Foreskin keratinocyte (primary cell): ENCODE measurements at places on chromosomes 6 and 20. TPM values are rescaled to one million over a fixed set of nuclear protein-coding genes. Genes with fewer than 3 reads are reported as not detected.

- DNase-seq = no peak
These were observed 10.9 kb downstream of the ZSCAN9 start for GRCh38 chr6:28235912-28236452.

GRCh38 chr6:43702534-43703440 is 15.2 kb upstream of the MRPS18A start:
- peak; percentile 86 for DNase-seq

GRCh38 chr6:85132091-85132490 is 317.8 kb upstream of the NT5E start:
- no peak for DNase-seq

GRCh38 chr6:72246926-72247325 is 360.6 kb downstream of the RIMS1 start:
- no peak for DNase-seq

GRCh38 chr6:11584244-11584643 is 46.7 kb downstream of the TMEM170B start:
- no peak for DNase-seq

- DNase-seq = no peak
These were observed at the start of gene ELOVL2 for GRCh38 chr6:11043961-11044711. ELOVL2 (minus strand) TSS chr6:11044305; CDS start chr6:11044230, 75 bp downstream.

The KLC4 gene
- 9.0 and 10.7 TPM in 2 replicates for polyA plus RNA-seq

DNA sequence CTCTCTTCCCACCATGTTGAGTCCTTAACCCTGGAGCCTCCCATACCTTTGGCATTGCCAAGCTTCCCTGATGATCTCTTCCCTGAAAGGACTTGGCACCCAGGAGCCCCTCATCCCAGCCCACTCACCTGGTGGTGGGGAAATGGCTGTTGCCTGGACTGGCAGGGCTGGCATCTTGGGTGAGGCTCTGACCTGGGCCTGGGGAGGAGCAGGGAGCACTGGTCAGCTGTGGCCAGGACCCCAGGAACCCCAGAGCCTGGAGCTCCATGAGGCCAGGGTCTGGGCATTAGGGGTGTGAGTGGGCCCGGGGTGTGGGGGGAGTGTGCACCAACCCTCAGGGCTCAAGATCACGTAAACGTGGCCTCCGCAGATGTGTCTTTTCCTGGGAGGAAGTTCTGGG is 9.5 kb downstream of the SDCBP2 start:
- no peak for DNase-seq

The SLC22A16 gene
- polyA plus RNA-seq = 0.09 TPM in 1 of 2 replicates, not detected in the other

DNA sequence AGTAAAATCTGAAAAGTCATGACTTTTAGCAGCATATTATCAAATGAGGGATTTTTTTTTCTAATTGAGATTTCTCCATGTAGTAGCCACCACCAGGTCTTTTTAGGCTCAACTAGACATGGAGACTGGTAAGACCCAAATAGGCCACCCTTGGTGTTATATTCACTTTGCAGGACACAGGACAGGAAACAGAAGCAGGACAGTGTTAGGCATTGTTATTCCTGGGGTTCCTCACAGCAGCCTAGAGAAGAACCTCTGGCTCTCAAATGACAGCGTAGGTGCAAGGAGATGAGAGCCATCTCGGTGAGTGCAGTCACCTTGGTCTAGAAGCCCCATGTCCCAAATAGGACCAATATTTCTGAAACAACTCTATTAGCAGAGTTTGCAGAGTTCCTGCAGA is 19.2 kb upstream of the PBOV1 start:
- DNase-seq = no peak

GRCh38 chr6:14454473-14454775 is 336.9 kb downstream of the CD83 start:
- DNase-seq = no peak

- no peak for DNase-seq
These were observed 19.4 kb upstream of the CLDN20 start for GRCh38 chr6:155244434-155244833.

DNA sequence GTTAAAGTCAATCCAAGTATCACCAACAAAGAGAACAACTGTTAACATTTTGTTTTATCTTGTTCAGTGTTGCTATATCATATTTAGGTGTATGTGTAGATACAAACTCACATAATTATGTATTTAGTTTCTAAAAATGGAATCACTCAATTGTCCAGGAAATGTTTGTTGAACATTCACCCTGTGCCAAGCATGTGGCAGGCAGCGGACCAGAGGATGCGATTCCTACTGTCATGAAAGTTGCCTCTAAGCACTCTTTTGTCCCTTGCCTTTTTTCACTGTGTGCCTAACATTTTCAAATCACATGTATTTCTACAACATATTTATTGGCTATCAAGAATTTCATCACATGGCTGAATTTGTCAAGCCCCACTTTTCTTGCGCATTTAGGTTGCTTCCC is 16.9 kb upstream of the TGM2 start:
- DNase-seq = no peak

DNA sequence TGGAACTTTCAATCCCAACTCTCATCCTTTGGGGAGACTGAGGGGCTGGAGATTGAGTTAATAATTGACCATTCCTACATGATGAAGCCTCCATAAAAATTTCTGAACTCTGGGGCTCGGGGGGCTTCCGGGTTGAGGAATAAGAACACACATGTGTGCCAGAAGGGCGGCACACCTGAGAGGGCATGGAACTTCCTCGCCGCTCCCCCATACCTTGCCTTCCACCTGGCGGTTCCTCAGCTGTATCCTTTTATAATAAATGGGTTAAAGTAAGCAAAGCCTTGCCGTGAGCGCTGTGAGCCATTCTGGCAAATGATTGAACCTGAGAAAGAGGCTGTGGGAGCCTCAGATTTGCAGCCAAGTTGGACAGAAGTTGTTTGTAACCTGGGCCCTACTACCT is 164.8 kb downstream of the LY86 start:
- no peak for DNase-seq

GRCh38 chr6:139577124-139577762 is 202.8 kb upstream of the CITED2 start:
- DNase-seq = no peak

DNA sequence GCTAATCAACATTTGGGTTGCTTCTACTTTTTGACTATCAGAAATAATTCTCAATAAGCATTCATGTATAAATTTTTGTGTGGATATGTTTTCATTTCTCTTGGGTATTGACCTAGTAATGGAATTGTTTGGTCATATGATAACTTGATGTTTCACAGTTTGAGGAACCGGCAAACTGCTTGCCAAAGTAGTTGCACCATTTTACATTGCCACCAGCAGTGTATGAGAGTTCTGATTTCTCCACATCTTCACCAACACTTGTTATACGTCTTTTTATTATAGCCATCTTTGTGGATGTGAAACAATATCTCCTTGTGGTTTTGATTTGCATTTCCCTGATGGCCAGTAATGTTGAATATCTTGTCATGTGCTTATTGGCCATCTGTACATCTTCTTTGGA is 42.6 kb upstream of the TGM2 start:
- DNase-seq = no peak

The PLN gene
- polyA plus RNA-seq = not detected in 2 replicates

DNA sequence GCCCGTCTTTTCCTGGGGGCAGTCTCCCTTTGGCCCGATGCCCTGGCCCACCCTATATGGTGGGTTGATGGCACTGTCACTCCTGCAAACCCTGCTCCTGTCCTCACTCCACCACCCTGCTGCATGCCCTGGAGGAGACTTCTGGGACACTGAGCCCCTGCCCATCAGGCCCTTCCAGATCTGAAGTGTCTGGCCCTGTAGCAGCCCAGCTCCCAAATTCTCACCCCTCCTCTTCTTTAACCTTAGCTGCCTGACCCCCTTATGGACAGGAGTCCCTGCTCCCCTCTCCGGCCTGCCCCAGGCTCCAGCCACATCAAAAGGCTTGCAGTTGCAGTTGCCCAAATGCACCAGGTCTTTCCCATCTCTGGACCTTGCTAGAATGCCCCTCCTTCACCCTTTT is 20.8 kb upstream of the SLC32A1 start:
- DNase-seq = no peak

The SPATA25 gene
- polyA plus RNA-seq = 0.07 and 0.11 TPM in 2 replicates

GRCh38 chr6:53894091-53894490 is 99.3 kb downstream of the LRRC1 start:
- DNase-seq = peak; percentile 80

GRCh38 chr20:2051946-2052345 is 49.7 kb upstream of the STK35 start:
- DNase-seq = peak; percentile 39

DNA sequence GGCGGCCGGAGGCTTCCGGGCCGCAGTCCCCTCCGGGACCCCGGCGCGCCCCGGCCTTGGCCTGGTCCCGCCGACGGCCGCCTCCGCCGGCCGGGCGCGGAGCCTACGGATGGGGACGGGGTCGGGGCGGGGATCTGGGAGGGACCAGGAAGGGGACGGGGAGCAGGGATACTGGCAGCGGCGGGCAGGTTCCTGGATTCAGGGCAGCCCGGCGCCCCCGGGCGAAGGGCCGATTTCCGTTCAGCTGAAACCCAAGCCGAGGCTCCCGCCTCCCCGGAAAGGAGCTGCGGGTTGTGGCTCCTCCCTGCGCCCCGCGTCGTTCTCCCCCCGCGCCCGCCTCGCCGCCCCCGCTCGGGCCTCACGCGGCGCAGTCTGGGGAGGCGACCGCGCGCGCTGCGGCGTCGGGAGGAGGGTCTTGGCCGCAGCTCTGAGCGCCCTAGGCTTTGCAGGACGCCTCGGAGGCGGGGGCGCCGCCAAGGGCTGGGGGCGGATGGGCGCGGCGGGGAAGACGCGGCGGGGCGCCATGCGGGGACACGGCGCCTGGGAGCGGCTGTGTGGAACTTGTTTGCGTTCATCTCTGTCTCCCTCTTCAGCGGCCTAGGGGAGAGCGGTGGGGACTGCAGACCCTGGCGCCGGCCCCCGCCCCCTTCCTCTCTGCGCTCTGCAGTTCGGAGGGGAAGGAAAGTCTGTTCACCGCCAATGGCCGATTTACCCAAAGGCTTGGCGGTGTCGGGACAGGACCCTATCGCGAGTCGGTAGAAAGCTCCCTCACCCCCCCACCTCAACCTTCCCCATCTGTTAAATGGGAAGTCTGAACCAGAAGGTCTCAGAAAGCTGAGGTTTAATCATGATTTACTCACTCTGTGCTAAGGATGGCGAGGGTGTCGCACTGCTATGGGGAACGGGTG is 22.7 kb upstream of the TMEM181 start:
- no peak for DNase-seq

The USP49 gene
- 0.27 and 0.35 TPM in 2 replicates for polyA plus RNA-seq

DNA sequence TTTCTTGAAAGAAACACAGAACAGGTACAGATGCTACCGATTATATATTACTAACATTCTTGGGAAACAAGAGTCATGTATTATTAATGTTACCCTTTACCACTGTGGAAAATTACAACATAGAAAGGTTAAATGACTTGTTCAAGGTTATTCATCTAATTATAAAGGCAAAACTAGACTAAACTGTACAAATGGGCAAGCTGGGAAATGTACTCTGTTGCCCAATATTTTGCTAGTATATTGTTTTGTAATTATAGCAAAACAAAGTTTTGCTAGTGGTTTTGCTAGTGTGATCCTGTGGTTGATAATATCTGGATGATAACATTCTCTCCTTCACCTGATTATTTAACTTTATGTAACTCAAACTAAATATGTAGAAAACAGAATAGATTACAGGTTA is 96.5 kb downstream of the TINAG start:
- DNase-seq = peak; percentile 12

DNA sequence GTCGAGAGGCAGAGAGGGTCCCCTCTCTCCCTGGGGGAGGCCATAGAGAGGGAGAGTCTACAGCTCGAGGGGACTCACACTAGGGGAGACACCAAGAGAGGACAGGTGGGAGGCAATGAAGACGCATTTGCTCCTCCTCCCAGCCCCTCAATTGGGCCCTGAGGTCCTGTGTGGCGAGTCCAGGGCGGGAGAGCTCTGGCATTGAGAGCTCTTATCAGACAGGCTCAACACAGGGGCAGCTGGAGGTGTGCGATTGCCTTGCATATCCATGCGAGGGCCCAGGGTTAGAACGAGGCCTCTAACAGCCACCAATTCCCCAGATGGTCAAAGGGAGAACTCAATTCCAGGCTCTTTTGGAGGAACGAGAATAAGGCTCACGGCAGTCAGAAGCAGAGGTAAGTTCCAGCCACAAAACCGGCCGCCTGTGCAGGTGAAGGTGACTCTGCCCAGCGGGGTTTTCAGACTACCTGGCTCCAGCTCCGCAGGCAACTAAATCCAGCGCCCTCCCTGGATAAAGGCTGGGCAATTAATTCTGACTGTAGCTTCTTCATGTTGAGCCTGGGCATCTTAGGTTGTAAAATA is 94.0 kb upstream of the MPC1 start:
- no peak for DNase-seq
